Spinal cord (tissue), 10 donors: ENCODE measurements at places on chromosomes 5 and 9. TPM values are rescaled to one million over a fixed set of nuclear protein-coding genes. Genes with fewer than 3 reads are reported as not detected.

CYLC2 gene
- not detected for total RNA-seq

IRF1 gene
- 7.8 TPM for total RNA-seq

ENTPD8 gene
- 0.39 TPM for total RNA-seq

SOX30 gene
- total RNA-seq, result 0.22 TPM

PCDHB11 gene
- total RNA-seq, result 7.6 TPM

OR13C4 gene
- not detected for total RNA-seq

ERBIN gene
- total RNA-seq, result 74.0 TPM

CHD1 gene
- 78.6 TPM for total RNA-seq
